ENCODE measurements at places on chromosomes 2 and 18. TPM values are rescaled to one million over a fixed set of nuclear protein-coding genes. Genes with fewer than 3 reads are reported as not detected.
A peak's percentile ranks its signal among the peaks of the same experiment; 100 is the strongest.

DNA sequence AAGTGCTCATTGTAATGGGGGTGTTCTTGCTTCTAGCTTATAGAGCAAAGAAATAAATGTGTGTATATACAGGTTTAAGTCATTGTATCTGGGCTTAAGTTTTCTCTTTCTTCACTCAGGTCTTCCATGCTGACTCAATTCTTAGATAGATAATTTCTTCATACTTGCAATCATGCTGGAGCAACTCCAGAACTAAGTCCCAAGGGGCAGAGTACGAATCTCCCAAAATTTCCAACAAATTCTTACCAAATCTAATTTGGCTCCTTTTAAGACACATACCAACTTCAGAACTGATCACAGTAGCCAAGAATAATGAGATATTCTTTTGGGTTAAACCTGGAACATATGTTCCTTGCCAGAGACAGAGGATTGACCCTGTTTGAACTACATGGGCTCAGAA lies 4.3 kb upstream of the SPAG16 start:
- peaks cover 4% of the 10 kb centered on the region for H3K27me3 ChIP-seq
- H3K4me1 ChIP-seq, result peaks cover 14% of the 10 kb centered on the region
- no peak overlapping the region for H3K4me3 ChIP-seq
- H3K27ac ChIP-seq, result no peak overlapping the region

GRCh38 chr2:48356701-48357325 lies 173.1 kb upstream of the STON1 start:
- DNase-seq, result peak; percentile 70
- peak overlapping the region; percentile 69 for H3K4me3 ChIP-seq
- H3K27me3 ChIP-seq, result no peaks in the 10 kb centered on the region
- H3K36me3 ChIP-seq, result peaks cover 69% of the 10 kb centered on the region
- H3K27ac ChIP-seq, result peak overlapping the region; percentile 94

DNA sequence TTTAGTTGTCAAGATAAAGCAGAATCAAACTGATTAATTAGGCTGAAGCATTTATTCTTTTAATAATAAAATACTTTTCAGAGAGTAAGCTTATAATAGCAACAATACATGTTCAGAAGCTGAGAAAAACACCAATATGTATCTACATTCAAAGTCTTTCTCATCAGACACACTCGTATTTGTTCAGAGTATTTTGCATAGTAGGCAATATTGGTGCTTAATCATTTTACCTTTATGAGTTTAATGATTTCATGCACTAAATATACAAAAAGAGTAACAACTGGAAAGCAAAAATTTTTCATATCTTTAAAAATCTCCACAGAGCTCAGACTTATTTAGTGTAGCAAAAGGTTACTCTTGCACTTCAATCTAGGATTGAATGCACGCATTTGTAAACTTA lies 313.9 kb downstream of the ZEB2 start:
- H3K27me3 ChIP-seq, result no peaks in the 10 kb centered on the region
- H3K36me3 ChIP-seq, result peaks cover 24% of the 10 kb centered on the region
- no peak overlapping the region for H3K27ac ChIP-seq
- no peak overlapping the region for H3K4me3 ChIP-seq
- peaks cover 13% of the 10 kb centered on the region for H3K4me1 ChIP-seq

ITGB6 gene
- not detected for total RNA-seq

PIEZO2 gene
- total RNA-seq, result not detected

Data from activated CD8-positive, alpha-beta T cell treated with anti-CD3 and anti-CD28 coated beads, Interleukin-2, amount 10 ng/mL, durations not matched to agents 7 days and 5 days (primary cell).